ENCODE measurements at places on chromosomes 16 and 17.

- DNase-seq: peak; percentile 6
Measured at GRCh38 chr16:55248494-55248893, 75.5 kb upstream of the IRX6 start.

DNA sequence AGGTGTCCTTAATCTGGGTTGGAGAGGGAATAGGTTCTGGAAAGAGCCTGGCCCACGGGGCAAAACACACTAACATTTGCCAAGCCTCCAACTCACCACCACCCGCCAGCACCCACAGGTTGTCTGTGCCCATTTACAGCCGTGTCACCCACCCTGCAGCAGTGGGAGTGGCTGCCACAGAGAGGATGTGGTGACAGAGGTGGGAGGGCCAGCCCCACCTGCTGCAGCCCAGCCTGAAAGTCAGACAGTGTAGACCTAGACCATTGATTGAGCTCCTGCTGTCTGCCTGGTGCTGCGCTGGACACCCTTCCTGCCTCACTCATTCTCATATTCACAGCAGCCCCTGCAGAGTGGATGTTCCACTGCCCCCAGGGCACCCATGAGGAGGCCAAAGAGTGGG is 44.7 kb downstream of the IL21R start:
- DNase-seq: peak; percentile 46

- DNase-seq: no peak
Measured at GRCh38 chr17:28623696-28624095, 9.7 kb upstream of the RSKR start.

GRCh38 chr17:64281962-64282752 is 19.1 kb upstream of the TEX2 start:
- DNase-seq: peak; percentile 88

GRCh38 chr16:8048433-8048832 is 541.9 kb downstream of the TMEM114 start:
- DNase-seq: no peak

- no peak for DNase-seq
Measured at GRCh38 chr17:75839942-75840798, 4.0 kb downstream of the UNC13D start.
